ENCODE measurements at places on chromosomes 1 and 21.
A peak's percentile ranks its signal among the peaks of the same experiment; 100 is the strongest.

DNA sequence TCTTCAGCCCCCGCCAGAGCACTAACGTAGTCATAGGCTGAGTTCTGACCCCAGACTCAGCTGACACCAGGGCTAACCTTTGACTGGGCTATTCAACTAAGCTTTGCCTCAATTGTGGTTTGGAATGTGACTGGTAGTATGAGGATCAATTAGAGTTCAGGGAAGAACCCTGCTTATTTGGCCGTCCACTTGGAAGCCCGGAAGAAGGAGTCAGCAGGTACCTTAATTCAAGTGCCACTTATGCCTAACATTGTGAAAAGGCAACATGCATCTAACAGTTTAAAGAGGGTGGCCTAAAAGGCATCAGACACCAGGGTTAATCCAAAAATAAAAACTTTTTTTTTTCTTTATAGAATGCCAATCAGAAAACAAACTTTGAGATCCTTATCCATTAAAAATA, 92.3 kb downstream of the BEND5 start:
- DNase-seq = no peak

GRCh38 chr1:208007938-208008342, 97.0 kb upstream of the CD34 start:
- DNase-seq = no peak

GRCh38 chr1:110430901-110431300, 20.0 kb upstream of the PROK1 start:
- DNase-seq = no peak

DNA sequence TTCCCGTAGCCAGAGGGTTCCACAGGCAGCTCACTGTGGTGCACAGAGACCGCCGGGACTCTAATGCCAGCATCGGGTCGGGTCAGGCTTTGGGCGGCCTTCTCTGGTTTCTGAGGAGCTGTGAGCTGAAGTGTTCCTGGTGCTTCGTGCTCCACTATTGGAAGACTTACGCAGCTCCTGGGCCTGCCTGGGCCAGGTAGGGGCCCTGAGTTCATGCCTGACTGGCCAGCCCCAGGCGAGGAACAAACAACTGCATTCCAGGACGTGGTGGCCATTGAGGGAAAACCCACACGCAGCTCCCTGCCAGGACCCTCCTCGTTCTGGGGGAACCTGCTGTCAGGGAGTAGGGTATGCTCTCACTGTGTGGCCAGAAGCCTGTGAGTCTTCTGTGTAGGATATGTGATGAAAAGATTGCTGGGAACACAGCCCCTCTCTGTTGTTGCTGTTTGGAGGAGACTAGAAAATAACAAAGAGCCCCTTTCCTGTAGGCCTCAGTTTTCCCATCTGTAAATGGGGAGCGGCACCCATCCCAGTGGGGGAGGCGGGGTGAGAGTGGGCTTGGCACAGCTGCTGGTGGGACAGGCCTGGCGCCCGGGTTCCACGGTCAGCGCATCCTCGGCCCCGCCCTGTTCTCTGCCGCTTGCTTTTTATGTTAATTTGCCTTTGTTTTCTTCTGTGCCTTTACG, 8.4 kb downstream of the RER1 start:
- no peak for DNase-seq

DNA sequence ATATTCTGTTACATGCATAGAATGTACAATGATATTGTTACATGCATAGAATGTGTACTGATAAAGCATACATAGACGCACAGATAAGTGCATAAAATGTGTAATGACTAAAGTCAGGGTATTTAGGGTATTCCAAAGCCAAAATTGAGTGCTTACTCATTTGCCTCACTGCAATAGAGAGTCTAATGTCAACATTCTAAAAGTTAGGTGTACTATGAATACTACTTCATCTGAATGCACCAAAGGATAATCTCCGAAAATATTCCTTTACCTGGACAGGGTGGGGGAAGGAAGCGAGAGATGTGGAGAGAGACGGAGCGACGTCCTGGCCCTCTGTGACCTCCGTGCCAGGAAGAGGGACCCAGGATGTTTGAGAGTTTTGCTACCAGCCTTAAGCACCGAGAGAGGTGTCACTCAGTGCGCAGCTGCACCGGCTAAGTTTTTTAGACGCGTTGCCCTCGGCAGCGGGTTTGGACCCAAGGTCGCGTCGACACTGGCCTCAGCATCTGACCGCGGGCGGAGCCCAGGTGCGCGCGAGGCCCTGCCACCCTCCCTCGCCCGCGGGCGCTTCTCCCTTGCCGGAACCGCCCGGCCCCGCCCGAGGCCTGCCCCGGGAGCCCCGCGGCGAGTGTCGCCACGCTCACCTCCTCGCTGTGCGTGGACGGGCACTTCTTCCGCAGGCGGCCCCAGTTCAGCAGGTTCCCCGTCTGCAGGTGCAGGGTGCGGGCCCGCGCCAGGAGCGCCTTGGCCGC, 660 bp downstream of the GCLM start:
- peak; percentile 35 for DNase-seq

- no peak for DNase-seq
These were observed 747 bp upstream of the ENAH start for GRCh38 chr1:225653463-225654276.

- no peak for DNase-seq
These were observed 69.5 kb downstream of the PEX14 start for GRCh38 chr1:10544239-10544638.

DNA sequence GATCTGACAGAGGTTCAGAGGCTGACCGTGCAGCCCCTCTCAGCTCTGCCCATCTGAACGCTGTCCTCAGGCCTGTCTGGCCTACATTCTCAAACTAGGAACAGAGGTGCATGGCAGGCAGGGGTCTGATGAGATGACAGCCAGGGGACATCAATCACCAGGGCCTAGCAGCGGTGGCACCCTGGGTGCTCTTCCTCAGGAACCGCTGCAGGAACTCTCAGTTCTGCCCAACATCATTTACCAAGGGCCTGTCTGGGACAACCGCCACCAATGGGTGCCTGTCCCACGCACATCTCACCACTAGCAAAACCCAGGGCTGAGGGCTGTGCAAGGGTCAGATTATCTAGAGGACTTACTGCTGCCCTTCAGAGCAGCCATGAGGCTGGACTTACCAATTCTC, 245.7 kb downstream of the TOMM20 start:
- DNase-seq = no peak

- DNase-seq = no peak
These were observed 35.0 kb upstream of the THEM4 start for GRCh38 chr1:151944126-151944856.

DNA sequence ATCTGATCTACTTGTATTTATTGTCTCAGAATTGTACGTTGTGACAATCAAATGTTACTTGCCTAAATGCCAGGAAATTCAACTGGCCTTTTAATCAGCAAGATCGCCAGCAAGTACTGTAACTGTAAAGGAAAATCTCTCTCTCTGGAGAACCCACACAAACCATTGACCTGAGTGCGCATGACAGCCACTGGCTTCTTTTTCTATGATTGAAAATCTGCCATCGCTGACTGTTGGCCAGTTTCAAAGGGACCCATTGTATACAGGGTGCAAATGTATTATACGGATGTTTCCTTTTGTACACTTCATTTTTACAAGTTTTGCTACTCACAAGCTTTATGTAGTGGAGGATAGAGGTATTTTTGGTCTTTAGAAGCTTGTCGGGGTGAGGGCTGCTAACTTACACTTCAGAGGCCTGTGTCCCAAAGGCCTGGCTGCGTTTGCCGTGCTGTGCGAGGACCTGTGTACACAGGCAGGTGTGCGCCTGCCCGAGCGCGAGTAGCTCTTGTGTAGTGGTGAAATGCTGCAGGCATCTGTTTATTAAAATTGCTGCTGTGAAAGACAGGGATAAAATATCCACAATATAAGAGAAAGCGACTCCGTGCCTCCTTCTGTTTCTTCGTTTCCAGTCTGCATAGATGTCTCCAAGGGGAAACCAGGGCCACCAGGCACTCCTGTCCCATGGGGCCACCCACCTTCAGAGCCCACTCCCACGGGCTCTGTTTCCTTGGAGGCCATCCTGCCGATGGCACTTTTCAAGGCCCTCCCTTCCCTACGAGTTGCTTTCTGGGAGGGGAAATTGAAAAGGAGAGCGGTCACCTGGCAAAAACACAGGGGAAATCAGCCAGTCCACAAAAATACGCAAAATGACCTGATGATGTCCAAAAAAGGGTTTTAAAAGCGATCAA, 25.3 kb upstream of the TRAPPC10 start:
- no peak for DNase-seq

DNA sequence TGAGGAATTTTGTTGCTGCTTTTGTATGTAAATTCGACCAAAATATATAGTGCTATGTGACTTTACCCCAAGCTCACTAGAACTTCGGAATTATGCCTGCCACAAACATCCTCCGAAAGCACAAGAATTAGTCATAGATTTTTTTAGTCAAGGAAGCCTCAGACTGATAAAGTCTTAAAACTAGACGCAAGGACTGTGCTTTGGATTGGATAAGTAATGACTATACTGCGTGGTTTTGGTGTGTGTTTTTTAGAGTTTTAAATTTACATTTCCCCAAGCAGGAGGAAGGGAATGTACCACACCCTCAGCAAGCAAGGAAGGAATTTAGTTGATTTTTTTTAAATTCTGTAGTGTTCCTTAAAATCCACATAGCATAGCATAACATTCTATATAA, 10.3 kb downstream of the WLS start:
- DNase-seq = no peak

- DNase-seq = no peak
These were observed 121.6 kb downstream of the NTMT2 start for GRCh38 chr1:170267317-170267716.

DNA sequence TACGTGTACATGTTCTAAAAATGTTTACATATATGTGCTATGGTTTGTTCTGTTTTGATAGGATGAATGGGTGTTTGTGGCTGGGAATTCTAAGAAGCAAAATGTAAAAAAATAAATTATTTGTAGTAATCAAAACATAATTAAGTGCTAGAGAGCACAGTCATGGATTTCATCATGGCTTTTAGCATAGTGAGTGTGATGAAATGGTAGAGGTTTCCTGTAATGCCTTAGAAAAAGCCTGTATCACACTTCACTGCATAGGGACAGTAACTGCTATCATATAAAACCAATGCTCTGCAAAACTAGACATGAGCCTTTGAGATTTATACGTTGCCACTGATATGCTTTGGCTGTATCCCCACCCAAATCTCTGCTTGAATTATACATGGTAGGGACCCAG, 99.8 kb downstream of the PTGER3 start:
- no peak for DNase-seq

GRCh38 chr21:38384675-38385426, 113.4 kb downstream of the ERG start:
- no peak for DNase-seq

DNA sequence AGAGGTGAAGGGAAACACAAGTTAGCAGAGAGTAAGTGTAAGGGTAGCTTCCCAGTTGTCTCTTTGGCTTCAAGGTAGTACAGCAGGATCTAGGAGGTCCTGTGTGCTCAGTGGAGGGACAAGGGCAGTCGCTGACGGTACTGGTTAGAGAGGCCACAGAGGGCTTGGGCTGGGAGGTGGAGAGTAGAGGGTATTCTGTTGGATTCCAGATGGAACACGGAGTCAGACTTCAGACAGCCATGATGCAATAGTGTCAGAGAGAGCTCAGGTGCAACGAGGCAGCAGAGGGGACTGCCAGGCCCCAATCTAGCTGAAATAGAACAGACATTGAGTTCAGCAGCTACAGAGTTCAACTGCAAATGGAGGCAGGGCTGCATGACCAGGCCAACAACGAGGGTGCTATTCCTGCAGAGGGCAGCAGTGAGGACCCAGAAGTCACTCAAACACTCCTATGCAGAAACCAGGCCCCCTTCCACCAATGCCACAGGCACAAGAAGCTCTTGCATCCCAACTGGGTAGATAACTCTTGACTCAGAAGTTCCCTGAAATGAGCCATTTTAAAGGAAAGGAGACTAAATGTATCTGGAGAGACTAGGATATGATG, 325.0 kb upstream of the ESRRG start:
- no peak for DNase-seq

DNA sequence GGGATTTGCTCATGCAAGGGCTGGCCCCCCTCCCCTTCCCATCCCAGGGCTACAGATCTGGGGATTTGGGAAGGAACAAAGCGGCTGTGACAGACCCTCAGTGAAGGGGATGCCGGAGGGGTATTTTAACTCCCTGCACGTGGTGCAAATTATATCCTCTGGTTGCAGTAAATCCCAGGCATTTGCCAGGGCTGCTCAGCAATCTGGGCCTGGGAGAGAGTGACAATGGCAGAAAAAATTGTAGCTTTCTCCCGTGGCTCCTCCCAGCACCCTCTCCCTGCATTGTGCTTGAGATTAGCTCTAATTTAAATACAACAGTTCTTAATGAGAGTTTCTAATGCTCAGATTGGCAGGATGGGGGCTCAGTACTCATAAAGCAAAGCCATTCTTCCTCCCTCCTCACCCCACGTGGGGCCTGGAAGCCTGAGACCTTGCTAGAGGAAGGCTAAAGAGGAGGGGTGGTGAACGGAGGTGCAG, 129.9 kb upstream of the CD34 start:
- no peak for DNase-seq

- no peak for DNase-seq
These were observed 177.7 kb downstream of the ADSS2 start for GRCh38 chr1:244273845-244274619.

DNA sequence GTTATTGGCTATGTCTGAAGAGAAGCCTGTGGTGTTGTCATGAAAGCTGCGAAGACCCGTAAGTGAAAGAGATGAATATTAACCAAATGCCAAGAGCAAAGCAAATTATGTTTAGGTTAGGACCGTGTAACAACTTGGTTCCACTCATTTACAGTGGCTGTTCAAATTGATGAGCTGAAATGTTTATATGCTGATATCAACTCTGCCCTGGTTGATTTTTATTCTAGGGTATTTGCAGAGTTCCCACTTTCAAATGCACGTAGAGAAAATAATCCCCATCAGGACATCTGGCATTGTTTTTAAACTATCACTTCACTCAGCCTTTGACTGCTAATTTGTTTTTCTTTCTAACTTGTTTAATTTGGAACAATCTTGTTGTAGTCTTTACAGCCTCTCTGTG, 581.6 kb upstream of the ADAMTS5 start:
- no peak for DNase-seq

- DNase-seq = no peak
These were observed 10.3 kb upstream of the C1orf198 start for GRCh38 chr1:230878591-230878990.

GRCh38 chr1:184930645-184931044, 43.7 kb downstream of the NIBAN1 start:
- no peak for DNase-seq

DNA sequence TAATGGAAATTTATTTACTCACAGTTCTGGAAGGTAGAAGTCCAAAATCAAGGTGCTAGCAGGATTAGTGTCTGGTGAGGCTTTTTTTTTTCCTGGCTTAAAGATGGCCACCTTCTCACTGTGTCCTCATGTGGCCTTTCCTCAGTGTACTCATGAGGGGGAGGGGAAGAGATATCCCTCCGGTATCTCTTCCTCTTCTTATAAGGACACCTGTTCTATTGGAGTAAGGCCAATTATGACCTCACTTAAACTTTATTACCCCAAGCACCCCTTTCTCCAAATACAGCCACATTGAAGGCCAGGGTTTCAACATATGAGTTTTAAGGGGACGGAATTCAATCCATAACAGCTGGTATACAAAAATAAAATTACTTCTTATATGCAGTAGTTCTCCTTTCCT, 203.7 kb upstream of the C1orf87 start:
- no peak for DNase-seq

DNA sequence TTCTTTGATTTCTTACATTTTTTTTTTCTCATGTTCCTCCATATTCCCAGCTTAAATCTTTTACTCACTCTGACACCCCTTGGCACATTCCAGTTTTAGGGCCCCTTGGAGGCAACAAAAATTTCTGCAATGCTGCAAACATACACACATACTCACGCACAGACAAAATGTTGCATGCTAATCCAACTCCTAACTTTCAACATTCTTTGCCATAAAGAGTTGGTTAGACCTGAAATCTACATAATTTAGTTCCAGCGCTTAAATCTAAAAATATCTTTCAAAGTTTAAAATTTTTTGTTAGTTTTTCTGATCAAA, 103.9 kb downstream of the PTPN14 start:
- no peak for DNase-seq
